ENCODE measurements at places on chromosomes 11 and 22.
A peak's percentile ranks its signal among the peaks of the same experiment; 100 is the strongest.

- peak; percentile 30 for DNase-seq
These were observed at the start of gene MUC2 for GRCh38 chr11:1074244-1075221. Gene MUC2, plus strand, starts transcription at chr11:1074874.

DNA sequence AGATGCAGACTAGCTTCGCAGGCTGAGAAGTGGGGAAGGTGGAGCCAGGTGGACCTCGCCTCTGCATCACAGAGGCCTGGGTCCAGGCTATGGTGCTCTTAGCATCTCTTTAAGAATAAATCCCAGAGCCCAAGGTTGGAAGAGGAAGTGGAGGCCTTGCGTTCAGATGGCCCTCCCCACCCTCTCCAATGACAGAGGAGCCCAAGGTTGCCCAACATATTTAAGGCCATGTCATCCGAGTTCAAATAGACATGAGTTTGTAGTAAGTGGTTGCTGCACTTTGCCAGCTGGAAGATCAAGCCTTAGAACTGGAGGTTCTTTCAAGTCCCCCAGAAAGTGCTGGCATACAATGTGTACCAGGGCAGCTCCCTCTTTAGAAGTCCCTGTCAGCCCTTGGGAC lies 47.1 kb upstream of the HORMAD2 start:
- DNase-seq = no peak

DNA sequence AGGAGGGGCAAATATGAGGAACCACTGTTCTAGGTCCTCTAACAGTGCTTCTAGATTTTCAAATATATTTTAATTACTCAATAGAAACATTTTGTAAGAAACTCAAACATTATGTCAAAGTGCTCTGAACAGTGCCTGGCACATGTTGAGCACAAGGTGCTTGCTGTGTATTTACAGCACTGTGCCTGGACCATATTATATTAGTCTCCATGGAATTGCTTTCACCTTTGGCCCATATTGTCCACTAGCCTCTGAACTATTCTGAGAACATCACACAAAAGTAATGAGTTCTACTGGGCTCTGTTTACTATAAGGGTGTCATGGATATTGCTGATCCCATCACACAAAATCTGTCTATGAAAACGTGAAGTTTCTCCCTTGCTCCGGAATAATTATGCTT lies 76.7 kb downstream of the PPFIBP2 start:
- DNase-seq = no peak

DNA sequence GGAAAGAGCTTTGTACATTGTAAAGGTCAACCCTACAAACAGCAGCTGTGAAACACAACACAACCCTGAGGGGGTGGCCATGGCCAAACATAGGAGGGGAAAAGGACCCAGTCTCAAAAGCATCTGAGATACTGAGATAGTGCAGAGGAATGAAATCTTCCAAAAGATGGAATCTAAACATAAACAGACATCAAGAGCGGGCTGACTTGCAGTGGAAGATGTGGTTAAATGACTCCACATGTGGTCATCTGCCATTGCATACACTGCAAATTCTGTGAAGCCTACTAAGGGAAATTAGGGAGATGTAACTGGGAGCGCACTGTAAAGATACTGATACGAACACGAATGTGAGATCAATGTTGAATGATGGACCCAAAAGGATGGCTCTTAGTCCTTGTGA lies 22.0 kb downstream of the BDNF start:
- no peak for DNase-seq

GRCh38 chr11:24496736-24497725 lies at the start of gene LUZP2:
Gene LUZP2, plus strand, starts transcription at chr11:24497053.
- DNase-seq = peak; percentile 53

DNA sequence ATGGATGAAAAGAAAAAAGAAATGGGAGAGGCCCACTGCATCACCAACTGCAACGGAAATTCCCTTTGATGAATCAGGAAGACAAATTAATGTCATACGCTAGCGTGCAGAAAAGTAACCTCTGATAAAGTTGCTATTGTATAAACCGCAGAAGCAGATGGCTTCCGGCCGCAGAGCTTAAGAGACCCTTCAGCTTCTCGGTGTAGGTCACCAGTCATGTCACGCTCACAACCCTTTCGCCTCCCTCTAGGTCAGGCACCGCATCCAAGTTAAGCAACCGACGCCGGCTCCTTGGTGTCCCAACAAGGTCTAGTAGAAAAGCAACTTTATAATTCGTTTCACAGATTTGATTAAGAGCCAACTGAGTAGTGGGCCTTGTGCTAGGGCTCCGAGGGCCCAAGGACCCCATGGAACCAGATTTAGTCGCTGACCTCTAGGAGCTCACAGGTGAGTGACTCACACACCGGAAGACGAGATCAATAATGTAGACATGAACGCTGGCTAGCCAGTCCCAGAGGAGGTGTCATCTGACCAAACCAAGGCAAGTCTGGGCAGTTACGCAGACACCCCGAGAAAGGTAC lies 1.2 kb upstream of the ZFP91 start:
- DNase-seq = no peak

DNA sequence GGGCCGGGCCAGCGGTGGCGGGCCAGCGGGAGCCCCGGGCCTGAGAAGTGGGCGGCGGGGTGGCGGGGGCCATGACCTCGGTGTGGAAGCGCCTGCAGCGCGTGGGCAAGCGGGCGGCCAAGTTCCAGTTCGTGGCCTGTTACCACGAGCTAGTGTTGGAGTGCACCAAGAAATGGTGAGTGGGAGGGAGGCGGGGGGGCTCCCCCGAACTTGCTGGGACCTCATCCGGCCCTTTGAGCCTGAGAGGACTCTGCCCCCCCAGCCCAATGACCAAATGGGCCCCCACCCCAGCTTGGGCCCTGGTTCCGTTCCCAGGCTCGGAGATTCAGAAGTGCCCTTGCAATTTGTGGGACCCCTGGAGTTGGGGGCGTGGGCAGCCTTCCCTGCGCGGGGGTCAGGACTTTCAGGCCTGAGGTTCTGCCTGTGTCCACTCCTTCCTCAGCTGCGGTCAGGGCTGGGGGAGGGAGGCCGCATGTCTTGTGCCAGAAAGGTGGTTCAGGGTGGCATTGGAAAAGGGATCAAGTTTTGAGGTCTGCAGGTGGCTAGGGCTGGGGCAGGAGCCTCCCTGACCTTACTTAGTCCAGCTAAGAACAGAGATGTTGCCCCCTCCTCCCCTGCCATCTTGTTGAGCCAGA lies 496 bp downstream of the EHBP1L1 start:
- DNase-seq = no peak

DNA sequence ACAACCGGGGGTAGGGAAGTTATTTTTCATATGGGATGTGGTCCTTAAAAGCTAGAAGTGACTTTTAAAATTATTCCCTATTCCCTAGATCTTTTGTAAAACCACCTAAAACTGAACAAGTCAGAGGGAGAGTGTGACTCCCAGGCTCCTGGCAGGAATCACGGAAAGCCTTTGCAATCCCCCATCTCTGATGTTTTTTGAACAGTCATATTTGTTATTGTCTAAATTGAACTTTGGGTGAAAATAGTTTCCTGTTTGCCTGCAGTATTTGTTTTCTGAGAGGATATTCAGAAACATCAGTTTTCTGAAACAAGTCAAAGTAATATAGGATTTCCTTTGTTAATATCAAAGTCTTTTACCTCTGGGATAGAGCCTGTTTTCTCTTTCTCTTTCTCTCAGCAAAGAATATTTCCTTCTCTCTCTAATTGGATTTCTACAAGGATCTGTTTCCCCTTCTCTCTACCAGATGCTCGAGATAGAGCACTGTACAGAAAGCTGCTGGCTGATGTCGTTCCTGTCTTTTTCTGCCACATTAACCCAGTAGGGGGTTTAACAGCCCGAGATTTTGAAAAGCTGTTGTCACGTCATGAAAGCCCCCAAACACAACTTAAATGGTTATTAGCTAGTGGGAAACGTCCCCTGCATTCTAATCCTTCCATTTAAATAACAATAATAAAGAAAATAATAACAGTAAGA lies 132.2 kb upstream of the PITPNB start:
- no peak for DNase-seq

DNA sequence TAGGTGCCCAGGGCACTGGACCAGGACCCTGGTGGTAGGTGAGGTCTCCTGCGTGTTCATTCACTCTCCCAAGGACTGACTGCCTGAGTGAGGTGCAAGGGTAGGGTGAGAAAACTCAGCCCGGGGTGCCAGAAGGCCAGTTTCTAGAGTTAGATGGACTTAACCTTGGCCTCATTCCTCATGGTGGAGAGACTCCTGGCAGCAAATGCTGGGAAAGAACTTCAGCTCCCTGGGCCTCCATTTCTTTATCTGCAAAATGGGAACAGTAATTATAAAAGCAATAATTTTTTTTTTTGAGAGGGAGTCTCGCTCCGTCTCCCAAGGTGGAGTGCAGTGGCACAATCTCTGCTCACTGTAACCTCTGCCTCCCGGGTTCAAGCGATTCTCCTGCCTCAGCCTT lies 47.7 kb downstream of the TRIOBP start:
- DNase-seq = no peak

DNA sequence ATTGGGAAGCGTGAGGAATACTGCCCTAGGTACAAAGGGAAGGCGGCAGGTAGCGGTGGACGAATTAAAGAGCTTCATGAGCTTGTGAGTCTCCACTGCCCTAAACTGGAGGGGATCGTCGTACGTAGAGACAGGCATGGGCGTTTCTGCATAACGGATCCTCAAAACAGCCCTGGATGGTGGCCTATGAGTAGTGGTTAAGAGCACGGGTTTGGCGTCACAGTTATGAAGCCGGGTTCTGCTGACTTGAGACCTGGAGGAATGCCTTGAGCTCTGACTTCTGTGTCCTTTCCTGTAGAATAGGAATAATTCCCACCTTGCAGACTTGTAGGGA lies 335 bp downstream of the TMEM138 start:
- DNase-seq = no peak

DNA sequence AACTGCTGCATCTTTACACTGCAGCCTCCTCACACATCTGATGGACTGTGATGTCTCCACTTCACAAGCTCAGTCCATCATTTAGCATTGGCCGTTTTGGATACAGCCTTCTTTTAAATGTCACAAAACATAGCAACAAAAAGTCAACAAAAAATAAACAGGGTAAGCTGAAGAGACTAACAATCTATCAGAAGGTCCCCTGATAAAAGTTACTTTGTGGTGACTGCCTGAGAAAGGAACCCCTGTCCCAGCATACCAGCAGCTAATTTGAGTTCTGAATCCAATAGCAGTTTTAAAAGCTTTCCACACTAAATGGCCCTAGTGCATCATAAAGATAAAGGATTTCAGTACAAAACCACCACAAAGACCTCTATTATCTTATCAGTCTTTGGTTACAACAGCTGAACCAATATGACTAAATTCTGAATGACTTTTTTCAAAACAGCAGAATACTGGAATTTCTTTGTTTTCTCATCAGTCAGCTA lies 162.4 kb downstream of the SOX6 start:
- DNase-seq = no peak

DNA sequence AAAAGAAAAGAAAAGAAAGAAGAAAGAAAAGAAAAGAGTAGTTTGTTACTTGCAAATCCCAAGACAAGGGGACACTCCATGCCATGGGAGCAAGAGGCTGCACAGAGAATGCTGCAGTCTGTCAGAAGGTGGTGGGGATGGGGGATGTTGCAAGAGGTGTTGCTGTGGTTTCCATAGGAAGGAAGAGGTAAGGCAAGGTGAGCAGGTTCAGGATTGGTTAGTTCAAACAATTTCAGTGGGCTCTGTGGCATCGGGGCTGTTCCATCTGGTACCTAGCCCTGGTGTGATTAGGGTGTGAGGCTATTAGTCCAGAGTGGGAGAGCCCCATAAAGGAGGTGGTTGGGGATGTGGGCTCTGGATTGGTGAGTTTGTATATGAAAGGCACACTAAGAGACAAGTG lies 172.7 kb downstream of the BCR start:
- no peak for DNase-seq

DNA sequence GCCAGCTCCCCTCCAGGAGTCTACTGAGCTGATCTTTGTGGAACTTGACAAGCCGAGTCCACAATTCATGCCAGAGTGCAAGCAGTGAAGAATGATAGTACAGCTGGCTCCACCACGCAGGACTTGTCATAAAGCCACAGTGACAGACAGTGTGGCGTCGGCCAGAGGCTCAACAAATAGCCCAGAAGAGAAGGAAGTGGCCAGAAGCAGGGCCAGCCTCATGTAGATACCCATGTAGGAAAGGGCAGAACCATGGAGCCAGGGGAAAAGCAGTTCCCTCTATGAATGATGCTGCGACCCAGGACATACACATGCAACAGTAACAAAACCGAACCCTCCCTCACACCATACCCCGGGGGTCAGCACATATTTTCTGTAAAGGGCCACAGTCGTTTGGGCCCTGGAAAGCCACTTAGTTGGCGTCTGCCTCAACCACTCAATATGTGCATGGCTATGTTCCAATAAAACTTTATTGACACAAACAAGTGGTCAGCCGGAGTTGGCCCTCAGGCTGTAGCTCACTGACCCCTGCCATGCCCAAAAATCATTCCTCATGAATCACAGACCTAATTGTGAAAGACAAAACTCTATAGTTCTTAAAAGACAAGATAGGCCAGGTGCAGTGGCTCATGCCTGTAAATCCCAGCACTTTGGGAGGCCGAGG lies 161.4 kb downstream of the BRD1 start:
- DNase-seq = no peak

- DNase-seq = no peak
These were observed 264.2 kb downstream of the TMEM135 start for GRCh38 chr11:87301785-87302540.

GRCh38 chr22:31451709-31452571 lies 37.7 kb downstream of the EIF4ENIF1 start:
- DNase-seq = no peak

- DNase-seq = no peak
These were observed 101.8 kb downstream of the BCR start for GRCh38 chr22:23282089-23282501.
